ENCODE measurements at places on chromosomes 5 and 9. TPM values are rescaled to one million over a fixed set of nuclear protein-coding genes. Genes with fewer than 3 reads are reported as not detected.

The ARHGEF28 gene
- 53.1 TPM for polyA plus RNA-seq

The FOXD4L4 gene
- not detected for polyA plus RNA-seq

- DNase-seq, result peak; percentile 30
These were observed 69.5 kb upstream of the ANXA1 start for GRCh38 chr9:73081979-73082657.

The SPATA31C1 gene
- polyA plus RNA-seq, result 0.58 TPM

DNA sequence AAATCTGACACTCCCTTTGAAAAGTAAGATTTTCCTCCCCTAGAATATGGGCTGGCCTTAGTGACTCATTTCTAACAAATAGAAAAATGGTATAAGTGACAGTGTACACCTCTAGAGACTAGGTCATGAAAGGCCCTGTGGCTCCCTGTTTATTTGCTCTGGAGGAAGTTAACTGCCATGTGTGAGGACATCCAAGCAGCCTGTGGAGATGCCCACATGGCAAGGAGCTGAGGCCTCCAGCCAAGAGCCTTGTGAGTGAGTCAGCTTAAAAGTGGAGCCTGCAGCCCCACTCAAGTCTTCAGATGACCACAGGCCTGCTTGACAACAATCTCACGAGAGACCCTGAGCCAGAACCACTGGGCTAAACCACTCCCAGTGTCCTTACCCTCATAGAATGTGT, 128.1 kb upstream of the LHFPL2 start:
- no peak for DNase-seq
